Thyroid gland (tissue), 4 donors: ENCODE measurements at places on chromosomes 6 and 20. TPM values are rescaled to one million over a fixed set of nuclear protein-coding genes. Genes with fewer than 3 reads are reported as not detected.
A peak's percentile ranks its signal among the peaks of the same experiment; 100 is the strongest.

GRCh38 chr6:115363379-115363778 is 697.3 kb downstream of the FRK start:
- no peak for DNase-seq
- no peaks in the 10 kb centered on the region for H3K27me3 ChIP-seq
- no peak overlapping the region for H3K4me3 ChIP-seq
- H3K27ac ChIP-seq: no peak overlapping the region
- no peaks in the 10 kb centered on the region for H3K36me3 ChIP-seq

DNA sequence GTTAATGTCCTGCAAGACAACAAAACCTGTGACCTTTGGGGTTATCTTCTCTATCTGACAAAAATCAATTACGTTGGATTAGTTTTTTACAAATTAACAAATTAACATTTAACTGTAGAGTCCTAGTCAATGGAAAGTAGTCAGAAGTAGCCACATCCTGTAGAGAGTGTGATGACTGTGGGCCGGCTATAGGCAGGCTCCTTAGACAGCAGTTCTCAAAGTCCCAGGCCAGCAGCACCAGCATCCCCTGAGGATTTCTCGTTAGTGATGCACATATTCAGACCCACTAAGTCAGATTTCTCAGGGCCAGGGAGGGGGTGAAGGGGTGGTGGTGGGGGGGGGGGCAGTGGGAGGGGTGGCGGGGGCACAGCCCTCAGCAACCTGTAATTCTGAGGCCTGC is 37.2 kb downstream of the ZNF341 start:
- DNase-seq: no peak
- no peak overlapping the region for H3K27ac ChIP-seq
- H3K4me3 ChIP-seq: no peak overlapping the region
- no peaks in the 10 kb centered on the region for H3K36me3 ChIP-seq
- no peaks in the 10 kb centered on the region for H3K4me1 ChIP-seq

- no peak overlapping the region for H3K4me3 ChIP-seq
- no peaks in the 10 kb centered on the region for H3K27me3 ChIP-seq
- no peaks in the 10 kb centered on the region for H3K36me3 ChIP-seq
- H3K4me1 ChIP-seq: no peaks in the 10 kb centered on the region
- DNase-seq: no peak
- no peak overlapping the region for H3K27ac ChIP-seq
Measured at GRCh38 chr6:10272591-10272990, 142.3 kb downstream of the TFAP2A start.

DNA sequence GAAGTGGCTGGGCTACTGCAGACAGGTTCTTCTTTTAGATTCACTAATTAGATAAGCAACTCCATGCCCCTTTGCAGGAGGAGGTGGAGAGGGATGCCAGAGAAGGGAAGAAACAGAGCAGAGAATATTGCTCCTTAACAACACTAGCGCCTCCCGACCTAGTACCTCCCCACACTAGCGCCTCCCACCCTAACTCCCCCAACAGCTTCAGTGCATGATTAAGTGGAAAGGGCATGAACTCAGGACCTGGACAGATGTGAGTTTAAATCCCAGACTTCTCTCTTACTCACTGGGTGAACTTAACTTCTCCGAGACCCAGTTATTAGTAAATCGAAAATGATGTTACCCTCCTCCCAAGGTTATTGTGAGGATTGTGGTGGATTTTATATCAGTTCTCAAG is 25.7 kb downstream of the STX11 start:
- no peaks in the 10 kb centered on the region for H3K36me3 ChIP-seq
- DNase-seq: no peak
- H3K27me3 ChIP-seq: no peaks in the 10 kb centered on the region

GRCh38 chr6:22043284-22043962 is 253.4 kb downstream of the PRL start:
- no peaks in the 10 kb centered on the region for H3K4me1 ChIP-seq
- H3K27ac ChIP-seq: peak overlapping the region; percentile 39
- DNase-seq: no peak
- H3K36me3 ChIP-seq: no peaks in the 10 kb centered on the region

- H3K27me3 ChIP-seq: no peaks in the 10 kb centered on the region
- H3K4me1 ChIP-seq: no peaks in the 10 kb centered on the region
- DNase-seq: no peak
- no peaks in the 10 kb centered on the region for H3K36me3 ChIP-seq
- no peak overlapping the region for H3K4me3 ChIP-seq
Measured at GRCh38 chr20:38935967-38936407, 9.8 kb downstream of the FAM83D start.

DNA sequence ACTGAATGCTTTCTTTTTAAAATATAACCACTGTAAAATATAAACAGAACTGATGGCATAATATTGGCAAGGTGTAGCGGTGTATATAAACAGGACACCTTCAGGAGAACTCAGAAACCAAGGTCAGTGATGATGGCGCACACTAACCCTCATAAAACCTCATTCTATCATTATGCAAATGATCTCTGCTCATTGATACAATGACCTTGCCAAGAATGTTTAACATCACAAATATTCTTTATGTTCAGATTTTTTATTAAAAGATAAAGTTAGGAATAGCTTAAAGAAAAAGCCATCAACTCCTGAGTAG is 48.6 kb upstream of the DST start:
- no peaks in the 10 kb centered on the region for H3K27me3 ChIP-seq
- no peak overlapping the region for H3K27ac ChIP-seq
- H3K4me3 ChIP-seq: no peak overlapping the region

GRCh38 chr6:134021396-134022122 is 30.9 kb downstream of the SLC2A12 start:
- no peak overlapping the region for H3K4me3 ChIP-seq
- no peaks in the 10 kb centered on the region for H3K27me3 ChIP-seq
- H3K4me1 ChIP-seq: no peaks in the 10 kb centered on the region
- no peak overlapping the region for H3K27ac ChIP-seq
- DNase-seq: no peak

GRCh38 chr6:116118608-116119007 is 7.3 kb downstream of the COL10A1 start:
- H3K4me3 ChIP-seq: no peak overlapping the region
- H3K27me3 ChIP-seq: no peaks in the 10 kb centered on the region
- H3K36me3 ChIP-seq: peaks cover 7% of the 10 kb centered on the region
- H3K4me1 ChIP-seq: no peaks in the 10 kb centered on the region
- H3K27ac ChIP-seq: no peak overlapping the region
- DNase-seq: no peak

GRCh38 chr6:144665932-144666450 is 380.9 kb downstream of the UTRN start:
- DNase-seq: no peak
- H3K4me3 ChIP-seq: no peak overlapping the region
- H3K27ac ChIP-seq: no peak overlapping the region
- peaks cover 18% of the 10 kb centered on the region for H3K4me1 ChIP-seq
- no peaks in the 10 kb centered on the region for H3K27me3 ChIP-seq

DNA sequence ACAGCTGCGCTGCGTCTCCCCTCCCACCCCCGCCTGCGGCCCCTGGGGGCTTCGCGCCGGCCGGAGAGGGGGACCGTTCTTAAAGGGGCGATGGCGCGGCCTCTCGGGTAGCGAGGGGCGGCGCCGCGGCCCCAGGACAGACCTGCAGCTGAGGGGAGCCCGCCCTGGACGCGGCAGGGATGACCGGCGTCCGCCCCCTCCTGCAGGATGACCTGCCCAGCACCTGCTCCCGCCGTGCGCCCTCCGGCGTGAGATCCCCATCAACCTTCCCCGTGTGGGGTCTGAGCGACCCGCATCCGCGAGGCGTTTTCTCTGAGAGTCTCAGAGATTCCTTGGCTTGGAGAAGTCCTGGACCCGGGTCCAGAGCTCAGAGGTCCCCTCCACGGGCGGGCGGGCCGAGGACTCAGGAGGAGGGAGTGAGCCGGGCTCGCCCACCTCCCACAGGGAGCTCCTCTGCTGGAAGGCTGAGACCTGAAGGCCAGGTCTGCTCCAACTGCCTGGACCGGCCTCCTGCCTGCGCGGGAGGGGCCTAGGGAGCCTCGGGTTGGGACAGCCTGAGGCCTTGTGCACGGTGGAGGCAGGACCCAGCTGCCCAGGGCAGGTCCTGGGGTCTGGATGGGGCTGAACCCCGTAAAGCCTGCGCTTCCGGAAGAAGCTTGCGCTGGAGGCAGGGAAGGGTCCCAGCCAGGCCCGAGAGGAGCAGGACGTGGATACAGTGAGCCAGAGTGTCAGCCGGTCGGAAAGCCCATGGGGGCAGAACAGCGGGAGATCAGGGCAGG is 532 bp upstream of the NKAIN4 start:
- peaks cover 7% of the 10 kb centered on the region for H3K27me3 ChIP-seq
- no peak overlapping the region for H3K4me3 ChIP-seq
- no peak for DNase-seq
- H3K36me3 ChIP-seq: no peaks in the 10 kb centered on the region
- peaks cover 11% of the 10 kb centered on the region for H3K4me1 ChIP-seq
- no peak overlapping the region for H3K27ac ChIP-seq

DNA sequence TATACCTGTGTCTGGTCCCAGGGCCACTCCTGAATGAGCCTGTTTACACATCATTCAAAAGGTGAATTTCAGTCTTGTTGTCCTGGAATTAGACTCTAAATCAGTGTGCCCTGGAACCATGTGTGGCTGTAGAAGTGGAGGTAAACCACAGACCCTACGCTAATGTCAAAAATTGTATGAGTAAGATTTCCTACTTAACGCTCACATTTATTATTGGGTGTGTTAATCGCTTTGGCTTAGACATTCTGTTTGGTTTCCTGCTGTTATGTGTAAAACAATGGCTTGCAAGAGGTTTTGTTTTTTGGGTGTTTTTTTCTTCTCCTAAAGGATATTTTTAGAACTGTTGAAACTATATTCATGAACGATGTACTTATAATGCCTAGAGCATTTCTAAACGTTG is 19.3 kb downstream of the PLCB1 start:
- no peak for DNase-seq
- no peaks in the 10 kb centered on the region for H3K36me3 ChIP-seq
- H3K4me3 ChIP-seq: no peak overlapping the region
- no peak overlapping the region for H3K27ac ChIP-seq
- H3K27me3 ChIP-seq: no peaks in the 10 kb centered on the region

DNA sequence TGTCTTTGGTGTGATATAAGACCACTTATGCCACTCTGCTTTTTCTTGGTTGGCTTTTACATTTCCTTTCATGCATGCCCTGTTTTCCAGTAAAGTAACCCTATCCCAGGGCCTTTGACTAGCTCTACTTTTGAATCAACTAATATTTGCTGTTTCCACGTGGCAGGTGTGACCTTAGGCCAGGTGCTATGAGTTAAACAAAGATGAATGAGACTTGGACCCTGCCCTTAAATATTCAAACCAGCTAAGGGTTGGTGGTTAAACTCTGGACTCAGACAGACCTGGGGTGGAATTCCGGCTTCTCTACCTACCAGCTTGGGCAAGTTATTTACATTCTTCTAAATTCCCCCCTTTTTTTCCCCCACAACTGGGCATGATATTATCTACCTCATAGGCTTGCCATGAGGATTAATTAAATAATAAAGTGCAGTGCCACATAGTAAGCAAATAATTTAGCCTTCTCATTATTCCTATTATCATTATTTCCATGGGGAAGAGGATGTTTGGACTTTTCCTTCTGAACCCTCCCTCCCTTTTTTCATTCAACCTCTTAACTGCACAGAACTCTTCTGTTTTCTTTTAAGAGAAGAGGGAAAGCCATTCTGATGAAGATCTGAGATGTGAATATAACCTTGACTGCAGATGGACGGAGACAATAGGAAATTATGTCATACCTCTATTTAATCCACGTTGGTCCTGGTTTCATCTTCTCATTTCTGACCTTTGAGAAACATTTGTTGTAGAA is 143.6 kb upstream of the TNFAIP3 start:
- no peak overlapping the region for H3K27ac ChIP-seq
- no peaks in the 10 kb centered on the region for H3K4me1 ChIP-seq
- no peak overlapping the region for H3K4me3 ChIP-seq

TMEM170B gene
- 7.1 TPM for total RNA-seq

BMP2 gene
- 27.1 TPM for total RNA-seq

MYLK4 gene
- total RNA-seq: 1.8 TPM

TMEM74B gene
- 0.63 TPM for total RNA-seq

FKBP1C gene
- 0.45 TPM for total RNA-seq

TCEA2 gene
- total RNA-seq: 27.0 TPM

SLC16A10 gene
- total RNA-seq: 20.7 TPM
